LNCaP clone FGC (cell line): ENCODE measurements at places on chromosomes 6 and 20.

- no peak for DNase-seq
Observed at GRCh38 chr20:9711872-9712271, 127.0 kb downstream of the PAK5 start.

DNA sequence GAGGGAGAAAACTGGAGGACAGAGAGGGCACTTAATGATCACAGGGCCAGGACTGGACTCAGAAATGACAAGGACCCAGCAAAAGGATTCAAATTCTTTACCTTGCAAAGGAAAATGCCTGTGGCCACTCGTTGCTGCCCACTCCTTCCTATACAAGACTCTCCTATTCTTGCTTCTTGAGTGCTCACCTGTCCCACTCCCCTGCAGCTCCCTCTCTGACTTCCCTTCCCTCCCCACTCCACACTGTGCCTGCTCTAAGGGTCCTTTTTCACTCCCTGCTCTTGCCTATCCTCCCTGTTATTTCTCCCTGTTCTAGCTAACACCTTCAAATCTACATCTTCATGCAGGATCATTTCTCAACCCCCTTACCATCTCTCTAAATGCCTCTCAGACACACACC is 56.1 kb downstream of the UNC5CL start:
- DNase-seq, result no peak

- no peak for DNase-seq
Observed at GRCh38 chr6:111951497-111952085, 78.3 kb upstream of the FYN start.

DNA sequence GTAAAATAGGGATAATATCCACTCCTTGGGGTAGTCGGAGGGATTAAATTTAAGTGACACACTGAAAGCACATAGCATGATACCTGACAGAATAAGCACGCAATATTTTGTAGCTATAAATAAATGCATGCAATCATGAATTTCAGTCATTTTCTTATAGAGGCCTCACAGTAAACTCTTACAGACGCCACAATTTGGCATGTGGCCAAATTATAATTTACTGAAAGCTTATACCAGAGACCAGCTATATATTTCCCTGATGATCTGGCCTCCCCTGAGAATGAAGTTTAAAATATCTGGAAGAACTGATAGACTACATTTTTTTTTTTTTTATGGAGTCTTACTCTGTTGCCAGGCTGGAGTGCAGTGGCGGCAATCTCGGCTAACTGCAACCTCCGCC is 40.9 kb downstream of the QRSL1 start:
- DNase-seq, result no peak

- DNase-seq, result no peak
Observed at GRCh38 chr20:10676518-10676917, 2.7 kb upstream of the JAG1 start.

- no peak for DNase-seq
Observed at GRCh38 chr6:150037526-150038201, 12.3 kb upstream of the RAET1L start.

GRCh38 chr6:158077676-158078075 is 90.4 kb downstream of the SERAC1 start:
- no peak for DNase-seq

DNA sequence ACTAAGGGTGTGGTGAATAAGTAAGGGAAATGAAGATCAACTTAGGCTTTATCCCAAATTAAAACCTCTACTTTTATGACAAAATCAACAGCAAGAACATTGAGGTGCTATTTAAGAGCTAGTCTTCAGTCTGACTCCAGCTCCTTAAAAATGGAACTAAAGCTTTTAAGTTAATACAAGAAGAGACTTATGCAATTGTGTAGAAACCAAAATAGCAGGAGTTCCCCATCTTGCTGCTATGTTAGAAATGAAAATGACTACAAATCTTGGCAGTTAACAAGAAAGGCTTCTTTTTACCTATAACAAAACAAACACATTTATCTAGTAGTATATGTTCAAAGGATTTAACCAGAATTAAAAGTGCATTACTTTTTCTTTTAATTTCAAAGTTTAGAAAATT is 25.7 kb downstream of the HMGN3 start:
- no peak for DNase-seq
